ENCODE measurements at places on chromosomes 3 and 15.

DNA sequence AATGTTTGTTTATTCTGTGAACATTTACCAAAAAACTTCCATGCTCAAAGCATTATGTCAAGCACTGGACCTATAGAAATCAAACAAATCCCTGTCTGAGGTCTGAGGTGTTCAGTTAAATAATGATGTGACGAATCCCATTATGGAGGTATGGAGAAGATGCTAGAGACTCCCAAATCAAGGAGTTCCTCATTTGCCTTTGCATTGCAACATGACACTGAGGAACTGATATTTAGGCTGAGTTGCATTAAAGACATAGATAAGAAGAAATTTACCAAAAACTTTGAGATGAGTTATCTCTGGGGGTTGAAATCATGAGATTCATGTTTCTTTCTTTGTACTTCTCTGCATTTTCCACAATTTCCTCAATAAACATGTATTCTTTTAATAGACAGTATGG is 16.0 kb downstream of the CD200 start:
- no peak for DNase-seq

DNA sequence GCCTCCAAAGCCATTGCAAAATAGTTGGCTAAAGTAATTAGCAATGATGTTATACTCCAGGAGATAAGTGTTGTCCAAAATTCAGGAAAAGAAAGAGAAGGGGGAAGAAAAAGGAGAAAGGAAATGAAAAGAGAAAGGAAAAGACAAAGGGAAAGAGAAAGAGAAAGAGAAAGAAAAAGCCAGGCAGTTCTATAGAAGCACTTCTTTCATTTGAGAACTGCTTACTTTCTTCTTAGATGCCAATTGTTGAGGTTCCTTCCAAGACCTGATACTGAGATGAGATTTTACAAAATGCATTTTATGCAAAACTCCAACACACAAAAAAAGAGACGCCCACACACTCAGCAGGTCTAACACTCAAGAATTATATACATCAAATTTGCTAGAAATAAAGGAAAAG is 298.4 kb downstream of the KCNH8 start:
- DNase-seq, result no peak

DNA sequence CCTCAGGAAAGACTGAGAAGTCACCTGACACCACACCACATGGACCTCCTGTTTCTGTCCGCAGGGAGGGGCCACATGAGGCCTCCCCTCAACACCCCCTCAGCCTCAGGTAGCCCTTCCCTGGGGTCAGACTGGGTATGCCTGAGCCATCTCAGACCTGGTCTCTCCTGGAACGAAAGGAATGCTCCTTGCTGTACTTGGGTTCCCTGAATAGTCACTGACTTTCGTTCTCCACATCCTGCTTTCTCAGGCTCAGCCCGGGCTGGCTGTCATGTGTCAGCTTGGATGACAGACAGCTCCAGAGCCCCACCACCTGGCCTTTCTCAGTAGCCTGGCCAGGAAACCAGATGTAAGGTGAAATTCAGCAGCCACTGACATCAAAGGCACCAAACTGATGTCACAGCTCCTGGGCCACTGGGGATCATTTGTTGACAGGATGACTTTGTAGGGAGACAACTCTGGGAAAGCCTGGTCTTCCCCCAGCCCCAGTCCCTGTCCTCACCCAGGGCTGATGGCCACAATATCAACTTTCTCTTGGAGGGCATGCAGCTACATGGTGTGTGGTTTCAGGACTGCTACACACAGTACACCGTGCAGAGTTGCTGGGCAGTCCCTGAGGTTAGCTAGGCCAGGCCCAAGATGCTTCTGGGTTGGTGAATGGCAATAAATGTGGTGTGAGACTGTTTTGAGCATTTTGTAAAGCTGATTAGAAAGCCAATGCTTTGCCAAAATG is 141.4 kb upstream of the MRPS22 start:
- peak; percentile 63 for DNase-seq

- DNase-seq, result no peak
Observed at GRCh38 chr3:169390741-169391305, 272.7 kb downstream of the MECOM start.
